ENCODE measurements at places on chromosomes 6 and 20. TPM values are rescaled to one million over a fixed set of nuclear protein-coding genes. Genes with fewer than 3 reads are reported as not detected.

The ZSCAN23 gene
- total RNA-seq = 2.2 TPM

The SALL4 gene
- total RNA-seq = 3.5 TPM

The LGSN gene
- under 0.01 TPM for total RNA-seq

The ABHD16B gene
- total RNA-seq = 0.27 TPM

The ADGRF5 gene
- under 0.01 TPM for total RNA-seq

The OR2B6 gene
- 0.81 TPM for total RNA-seq

The PCK1 gene
- total RNA-seq = not detected

The PRDM13 gene
- total RNA-seq = not detected

The TOX2 gene
- total RNA-seq = not detected

The ACOT13 gene
- 3.8 TPM for total RNA-seq

DNA sequence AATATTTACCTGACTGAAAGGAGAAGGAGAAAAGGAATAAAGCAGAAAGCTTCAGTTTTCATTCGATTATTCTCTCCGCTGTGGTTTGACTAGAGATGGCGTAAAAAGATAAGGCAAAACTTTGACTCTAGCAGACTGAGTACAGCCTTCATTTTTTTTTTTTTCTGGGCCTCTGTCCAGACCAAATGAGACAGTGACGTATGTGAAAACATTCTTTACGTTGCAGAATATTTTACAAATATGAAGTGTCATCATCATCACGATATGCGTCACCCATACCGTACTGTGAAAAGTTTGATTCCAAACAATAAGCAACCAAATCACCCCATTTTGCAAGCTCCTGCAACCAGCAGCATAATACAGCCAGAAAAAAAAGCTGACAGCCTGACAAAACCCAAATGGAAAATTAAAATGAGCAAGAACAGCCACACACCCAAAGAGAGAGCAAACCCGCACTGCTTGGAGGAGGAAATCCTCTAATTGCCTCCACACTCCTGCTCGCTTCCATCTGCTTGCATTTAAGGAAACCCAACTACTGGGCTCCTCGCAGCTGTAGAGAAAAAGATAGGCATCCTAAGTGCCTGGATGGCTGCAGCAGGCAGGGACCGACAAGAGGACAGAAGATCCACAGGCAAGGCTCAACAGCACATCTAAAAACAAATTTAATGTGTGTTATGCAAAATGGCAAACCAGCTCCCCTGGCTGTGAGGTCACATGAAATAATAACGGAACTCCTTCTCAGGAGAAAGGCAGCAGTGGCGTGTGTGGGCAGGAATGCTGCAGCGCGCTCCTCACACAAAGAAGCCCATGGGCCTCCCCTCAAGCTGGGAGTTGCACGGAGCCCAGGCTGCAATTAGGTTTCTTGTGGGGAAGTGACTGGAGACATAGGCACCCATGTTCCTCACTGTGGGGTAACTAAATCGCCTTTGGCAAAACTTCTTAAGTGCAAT is 113.1 kb downstream of the FYN start:
- DNase-seq = peak; percentile 67

DNA sequence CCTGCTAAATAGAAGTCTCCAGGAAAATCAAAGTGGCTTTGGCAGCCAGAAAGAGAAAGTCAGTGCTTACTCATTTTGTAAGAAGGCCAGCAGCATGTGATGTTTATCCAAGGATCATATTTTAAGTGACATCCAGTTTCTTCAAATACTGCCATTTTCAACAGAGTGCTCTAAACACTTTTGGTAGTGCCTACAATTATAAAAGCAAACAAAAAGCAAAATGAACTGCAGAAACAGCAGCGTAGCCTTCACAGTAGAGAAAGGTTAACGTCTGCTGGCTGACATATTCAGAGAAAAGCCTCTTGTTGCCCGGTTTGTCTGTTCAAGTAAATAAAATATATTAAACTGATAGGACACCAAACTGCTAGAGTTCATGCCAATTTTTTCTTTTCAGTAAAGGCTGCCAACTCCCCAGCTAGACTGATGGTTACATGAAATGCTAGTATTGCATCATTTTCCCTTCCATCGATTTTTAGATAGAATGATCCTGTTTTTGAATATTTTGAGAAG is 705.7 kb upstream of the SLC35B3 start:
- no peak for DNase-seq

DNA sequence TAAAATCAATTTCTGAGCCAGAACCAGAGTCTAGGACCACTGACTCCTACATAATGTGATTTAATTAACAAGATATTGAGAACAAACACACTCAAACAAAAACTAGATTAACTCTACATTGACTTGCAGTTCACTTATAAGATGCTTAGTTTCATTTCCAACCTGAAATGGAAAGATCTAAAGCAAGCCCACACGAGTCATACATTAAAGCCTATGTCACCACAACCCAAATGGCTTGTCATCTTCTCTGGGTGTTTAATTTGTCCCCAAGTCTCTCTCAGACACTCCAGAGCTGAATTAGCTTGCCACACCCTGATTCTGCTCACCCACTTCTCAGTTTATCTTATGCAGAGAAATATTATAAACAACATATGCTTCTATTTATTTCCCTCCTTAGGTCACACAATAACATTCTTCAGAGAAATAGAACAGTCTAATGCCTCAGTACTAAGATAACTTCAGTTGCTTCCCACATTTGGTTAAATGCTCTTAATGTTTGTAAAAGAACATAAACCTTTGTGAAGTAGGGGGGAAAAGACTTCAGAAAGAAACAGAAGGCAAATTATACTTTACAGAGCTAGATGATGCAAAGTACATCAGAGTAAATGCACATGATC is 8.8 kb upstream of the FBXO30 start:
- no peak for DNase-seq

DNA sequence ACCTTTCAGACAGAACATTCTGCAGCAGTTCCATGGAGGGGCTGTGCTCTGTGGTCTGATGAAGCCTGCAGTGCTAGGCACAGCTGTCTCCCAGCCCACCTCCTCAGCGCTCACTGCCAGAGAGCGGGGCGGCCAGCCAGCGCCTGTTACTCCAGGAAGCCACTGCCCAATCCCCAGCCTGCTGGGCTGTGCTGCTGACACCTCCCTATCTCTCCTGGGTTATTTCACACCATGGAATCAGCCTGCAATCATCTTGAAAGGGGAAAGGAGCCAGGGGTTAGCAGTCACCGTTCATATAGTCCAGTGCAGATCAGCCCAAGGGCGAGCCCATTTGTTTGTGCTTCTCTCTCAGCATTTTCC is 46.3 kb upstream of the NHSL1 start:
- no peak for DNase-seq

- DNase-seq = no peak
Observed at GRCh38 chr6:96016334-96017069, 728 bp downstream of the FUT9 start.

- no peak for DNase-seq
Observed at GRCh38 chr6:92114091-92114675, 1305.2 kb downstream of the EPHA7 start.

GRCh38 chr6:37557645-37558114 is 58.0 kb upstream of the CCDC167 start:
- DNase-seq = no peak

GRCh38 chr6:44627091-44627882 is 239.8 kb downstream of the CDC5L start:
- peak; percentile 25 for DNase-seq

DNA sequence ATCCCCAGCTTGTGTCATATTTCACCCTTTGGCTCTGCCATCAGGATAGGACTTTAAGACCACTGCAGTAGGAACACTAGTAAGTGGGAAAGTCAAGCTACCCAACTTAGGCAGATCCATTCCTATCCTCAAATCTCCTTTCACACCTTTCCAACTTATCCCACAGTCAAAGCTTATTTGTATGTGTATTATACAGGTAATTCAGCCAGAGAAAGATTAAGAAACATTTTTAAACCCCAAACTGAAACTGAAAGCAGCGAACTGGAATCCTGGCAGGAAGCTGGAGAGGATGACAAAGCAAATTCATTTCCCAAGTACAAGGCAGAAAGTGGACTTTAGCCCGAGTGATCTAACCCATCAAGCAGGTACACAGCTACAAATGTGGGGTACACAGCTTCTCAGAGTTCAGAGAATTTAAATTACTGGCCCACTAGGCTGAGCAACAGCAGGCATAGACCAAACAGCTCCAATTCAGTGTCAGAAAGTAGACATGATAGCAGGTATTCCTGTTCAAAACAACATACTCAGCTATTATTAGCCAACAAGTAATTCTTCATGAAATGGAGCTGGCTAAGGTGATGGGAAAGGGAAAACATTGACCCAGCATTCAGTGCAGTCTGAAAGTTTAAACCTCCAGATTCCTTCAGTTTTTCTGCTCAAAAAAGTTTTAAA is 39.1 kb downstream of the ILRUN start:
- DNase-seq = peak; percentile 53

- DNase-seq = no peak
Observed at GRCh38 chr6:108707328-108707976, 140.8 kb upstream of the ARMC2 start.

DNA sequence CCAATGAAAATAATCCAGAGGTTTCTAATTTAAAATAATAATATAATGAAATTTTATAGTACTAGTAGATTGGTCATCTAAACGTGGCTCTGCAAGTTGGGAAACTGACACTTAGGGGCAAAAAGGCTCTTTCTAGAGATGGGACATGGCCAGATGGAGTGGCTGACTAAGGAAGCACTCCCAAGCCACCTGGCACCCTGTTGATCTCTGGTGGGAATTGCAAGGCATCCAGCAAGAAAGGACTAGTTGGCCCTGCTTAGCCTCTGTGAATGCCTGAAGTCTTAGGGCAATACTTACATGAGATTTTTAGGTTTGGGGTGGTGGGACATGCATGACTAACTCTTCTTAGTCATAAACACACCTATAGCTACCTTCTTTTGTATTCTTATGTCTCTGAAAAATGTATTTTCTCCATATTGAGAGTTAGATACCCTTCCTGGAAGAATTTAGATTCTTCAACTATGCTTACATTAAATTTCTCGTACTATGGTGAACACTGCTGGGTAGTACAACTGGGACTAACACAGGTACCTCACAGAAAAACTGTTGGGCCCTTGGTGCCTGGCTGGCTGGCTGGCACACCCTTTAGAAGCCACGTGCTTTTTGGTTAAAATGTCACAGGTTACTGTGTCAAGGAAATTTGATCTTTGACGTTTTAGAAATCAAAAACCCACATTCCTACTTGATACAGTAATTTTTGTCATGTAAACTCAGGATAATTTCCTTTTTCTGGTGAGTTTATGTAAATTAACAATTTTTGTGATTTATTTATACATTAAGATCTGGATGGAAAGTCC is 25.0 kb upstream of the SH3BGRL2 start:
- no peak for DNase-seq

GRCh38 chr20:47380481-47380880 is 24.0 kb upstream of the ZMYND8 start:
- DNase-seq = no peak

GRCh38 chr6:128990915-128991314 is 108.0 kb downstream of the LAMA2 start:
- no peak for DNase-seq

GRCh38 chr20:8431538-8432434 is 299.7 kb downstream of the PLCB1 start:
- DNase-seq = no peak

GRCh38 chr6:132400883-132401617 is at the start of gene MOXD1:
TSS of gene MOXD1 (minus strand) at chr6:132401475. CDS start at chr6:132401426, 49 bp downstream.
- DNase-seq = no peak

GRCh38 chr6:15061180-15061641 is 184.7 kb upstream of the JARID2 start:
- DNase-seq = no peak

DNA sequence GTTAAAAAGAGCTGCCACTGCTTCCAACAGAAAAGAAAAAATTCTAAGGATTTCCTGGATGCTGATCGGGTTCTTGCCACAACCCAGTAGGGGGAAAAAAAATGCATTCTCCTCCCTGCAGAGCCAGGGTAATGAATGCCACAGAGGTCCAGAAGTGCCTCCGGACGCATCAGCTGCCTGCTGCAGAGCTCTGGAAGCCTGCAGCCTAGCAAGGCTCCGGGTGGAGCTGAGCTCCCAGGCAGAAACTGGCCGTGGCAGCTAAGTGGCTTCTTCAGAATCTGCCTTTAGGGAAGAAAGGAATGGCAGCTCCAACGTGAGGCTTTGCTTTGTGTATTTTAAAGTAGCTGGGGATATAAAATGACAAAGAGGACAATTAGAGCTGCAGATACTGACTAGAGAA is 155.0 kb downstream of the CFAP61 start:
- no peak for DNase-seq

DNA sequence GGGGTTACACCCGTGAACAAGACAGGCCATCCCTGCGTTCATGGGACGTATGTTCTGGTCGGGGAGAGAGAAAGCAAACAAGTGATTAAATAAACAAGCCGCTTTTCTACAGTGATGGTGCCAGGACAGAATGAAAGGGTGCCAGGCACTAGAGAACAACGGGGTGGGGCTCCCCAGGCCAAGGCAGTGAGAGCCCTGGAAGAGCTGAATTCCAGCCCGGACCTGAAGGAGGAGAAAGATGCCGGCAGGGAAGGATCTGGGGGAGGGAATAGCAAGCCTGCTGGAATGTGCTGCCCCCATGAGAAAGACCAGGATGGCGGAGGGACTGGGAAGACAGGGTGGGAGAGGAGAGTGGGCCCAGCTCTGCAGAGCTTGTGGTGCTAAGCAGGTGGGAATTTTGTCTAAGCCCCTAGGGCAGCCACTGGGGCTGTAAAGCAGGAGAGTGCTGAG is 7.5 kb downstream of the SNAI1 start:
- no peak for DNase-seq

- peak; percentile 83 for DNase-seq
Observed at GRCh38 chr20:45432294-45432693, 16.4 kb downstream of the PIGT start.

All from hematopoietic multipotent progenitor cell (in vitro differentiated cells).